AG09309 (cell line): ENCODE measurements at places on chromosomes 1 and 21.

DNA sequence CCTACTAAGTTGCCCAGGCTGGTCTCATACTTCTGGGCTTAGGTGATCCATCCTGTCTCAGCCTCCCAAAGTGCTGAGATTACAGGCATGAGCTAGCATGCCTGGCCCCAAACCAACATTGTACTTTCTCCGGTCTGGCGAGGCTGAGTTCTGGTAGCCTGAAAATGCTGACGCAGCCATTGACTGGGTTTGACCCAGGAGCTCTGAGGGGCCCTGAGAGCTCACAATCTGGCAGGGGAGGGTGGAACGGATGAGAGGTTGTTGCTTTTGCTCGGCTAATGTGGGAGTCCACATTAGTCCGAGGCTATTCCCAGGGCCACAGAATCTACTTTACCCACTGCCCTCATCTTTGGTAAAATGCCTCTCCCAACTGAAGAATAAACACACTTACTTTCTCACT is 35.1 kb upstream of the PARP1 start:
- DNase-seq = no peak

GRCh38 chr1:12185036-12185917 is 18.5 kb downstream of the TNFRSF1B start:
- no peak for DNase-seq

- DNase-seq = no peak
These were observed 49.6 kb downstream of the HSF2BP start for GRCh38 chr21:43609501-43610340.

DNA sequence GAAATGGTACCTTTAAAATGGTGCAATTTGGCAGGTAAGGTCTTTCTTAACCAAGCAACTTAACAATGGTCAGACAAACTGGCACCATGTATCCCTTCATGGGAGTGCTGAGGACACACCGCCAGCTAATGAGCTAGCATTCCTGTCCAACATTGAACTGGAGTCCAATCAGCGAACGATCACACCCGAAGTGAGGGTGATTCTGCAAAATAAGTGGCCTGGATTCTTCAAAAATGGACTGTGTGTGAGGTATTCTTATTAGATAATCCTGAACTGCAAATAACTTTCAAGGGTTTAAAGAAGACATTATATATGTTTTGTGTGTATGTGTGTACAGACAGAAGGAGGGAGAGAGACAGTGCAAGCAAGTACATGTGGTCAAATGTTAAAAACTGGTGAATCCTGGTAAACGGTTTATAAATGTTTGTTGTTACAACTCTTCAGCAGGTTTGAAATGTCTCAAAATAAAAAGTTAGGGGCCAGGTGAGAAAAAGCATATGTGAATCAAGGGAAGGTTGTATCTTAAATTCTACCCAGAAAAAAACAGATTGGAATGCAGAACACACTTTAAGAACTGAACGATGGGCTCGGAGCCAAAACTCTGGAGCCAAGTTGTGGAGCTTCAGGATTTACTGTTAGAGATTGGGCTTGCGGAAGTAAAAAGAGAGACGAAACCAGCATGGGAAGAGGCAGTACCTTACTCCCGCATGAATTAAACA is 20.9 kb downstream of the GADD45A start:
- DNase-seq = no peak

DNA sequence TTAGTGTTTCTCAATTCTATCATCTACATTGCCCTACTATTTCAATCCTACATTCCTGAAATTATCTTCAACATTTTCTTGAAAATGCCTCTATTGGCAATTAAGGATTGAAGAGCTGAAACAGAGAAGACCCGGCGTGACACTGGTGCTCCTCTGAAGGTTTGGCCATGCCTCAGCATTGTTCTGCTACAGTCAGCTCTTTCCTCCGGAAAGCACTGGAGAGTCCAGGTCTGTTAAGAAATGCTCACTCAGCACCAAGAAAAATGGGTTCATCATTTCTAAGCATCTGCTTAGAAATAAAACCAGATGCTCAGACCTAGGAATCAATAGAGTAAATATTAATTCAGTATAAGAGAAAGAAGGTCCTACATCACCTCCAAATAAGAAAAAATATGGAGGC is 58.8 kb downstream of the WARS2 start:
- DNase-seq = no peak

GRCh38 chr1:214514819-214515383 is 36.5 kb downstream of the PTPN14 start:
- DNase-seq = no peak

DNA sequence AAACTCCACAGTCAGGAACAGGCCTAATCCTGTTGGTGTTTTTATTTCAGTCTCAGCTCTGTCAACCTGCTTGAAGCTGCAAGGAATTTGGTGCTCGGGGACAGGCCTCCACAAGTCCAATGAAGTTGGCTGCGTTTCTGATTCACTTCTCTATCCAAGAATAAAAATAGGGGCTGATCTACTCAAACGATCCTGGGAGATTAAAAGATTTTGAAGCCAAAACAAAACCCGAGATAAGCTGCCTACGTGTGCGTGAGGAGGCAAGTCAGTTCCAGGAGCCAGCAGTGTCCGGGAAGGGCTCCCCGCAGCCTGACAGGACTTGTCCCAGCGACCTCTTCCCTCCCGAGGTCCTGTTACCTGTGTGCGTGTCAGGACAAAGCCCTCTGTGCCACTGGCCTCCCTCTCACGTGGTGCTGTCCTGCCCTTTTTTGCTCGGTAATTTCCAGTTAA is 98.0 kb downstream of the ETS2 start:
- no peak for DNase-seq

GRCh38 chr1:226990133-226990716 is 50.1 kb downstream of the COQ8A start:
- no peak for DNase-seq

DNA sequence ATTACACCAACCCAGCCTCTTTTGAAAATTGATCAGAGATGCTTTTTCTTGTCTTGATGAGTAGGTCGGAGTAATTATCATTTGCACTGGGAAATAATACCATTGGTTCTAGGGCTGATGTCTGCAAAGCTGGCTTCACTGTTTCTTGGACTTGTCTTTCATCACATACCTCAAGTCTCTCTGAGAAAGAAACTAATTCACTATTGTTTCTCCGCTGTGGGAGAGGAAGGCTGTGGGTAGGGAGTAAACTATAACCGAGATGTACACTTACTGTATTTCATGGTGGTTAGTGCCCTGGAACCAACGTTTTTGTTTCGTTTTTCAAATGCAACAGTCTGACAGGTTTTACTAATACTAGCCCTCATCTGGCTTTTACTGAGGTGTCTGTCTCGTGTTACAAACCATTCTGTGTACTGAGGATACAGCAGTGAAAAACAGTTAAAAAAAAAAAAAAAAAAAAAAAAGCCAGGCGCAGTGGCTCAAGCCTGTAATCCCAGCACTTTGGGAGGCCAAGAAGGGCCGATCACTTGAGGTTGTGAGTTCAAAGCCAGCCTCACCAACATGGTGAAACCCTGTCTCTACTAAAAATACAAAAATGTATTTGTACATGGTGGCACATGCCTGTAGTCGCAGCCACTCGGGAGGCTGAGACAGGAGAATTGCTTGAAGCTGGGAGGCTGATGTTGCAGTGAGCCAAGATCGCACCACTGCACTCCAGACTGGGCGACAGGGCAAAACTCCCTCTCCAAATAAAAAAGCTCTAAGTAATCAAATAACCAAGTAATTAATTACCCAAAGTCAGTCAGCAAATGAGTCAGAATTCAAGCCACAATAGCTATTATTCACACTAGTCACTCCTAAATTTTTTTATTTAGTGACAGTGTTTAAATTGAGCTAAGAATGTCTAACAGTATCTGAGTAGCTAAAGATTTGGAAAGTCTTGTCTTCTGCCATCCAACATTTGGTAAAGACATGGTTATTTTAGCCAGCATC is 23.3 kb downstream of the TOMM20 start:
- no peak for DNase-seq

- DNase-seq = no peak
These were observed 78.1 kb downstream of the ERG start for GRCh38 chr21:38420140-38420539.

- no peak for DNase-seq
These were observed 782.2 kb upstream of the NCAM2 start for GRCh38 chr21:20215959-20216358.
